Activated naive CD8-positive, alpha-beta T cell treated with anti-CD3 and anti-CD28 coated beads, Interleukin-2, amount 50 U/mL, for 16 hours (primary cell): ENCODE measurements at places on chromosomes 16 and 17.

- no peak for DNase-seq
Measured at GRCh38 chr16:70740914-70741782, 55.3 kb upstream of the MTSS2 start.

GRCh38 chr17:18368946-18369345 lies 5.6 kb upstream of the SHMT1 start:
- no peak for DNase-seq

- DNase-seq: no peak
Measured at GRCh38 chr17:28693869-28694268, 17.8 kb downstream of the PROCA1 start.

DNA sequence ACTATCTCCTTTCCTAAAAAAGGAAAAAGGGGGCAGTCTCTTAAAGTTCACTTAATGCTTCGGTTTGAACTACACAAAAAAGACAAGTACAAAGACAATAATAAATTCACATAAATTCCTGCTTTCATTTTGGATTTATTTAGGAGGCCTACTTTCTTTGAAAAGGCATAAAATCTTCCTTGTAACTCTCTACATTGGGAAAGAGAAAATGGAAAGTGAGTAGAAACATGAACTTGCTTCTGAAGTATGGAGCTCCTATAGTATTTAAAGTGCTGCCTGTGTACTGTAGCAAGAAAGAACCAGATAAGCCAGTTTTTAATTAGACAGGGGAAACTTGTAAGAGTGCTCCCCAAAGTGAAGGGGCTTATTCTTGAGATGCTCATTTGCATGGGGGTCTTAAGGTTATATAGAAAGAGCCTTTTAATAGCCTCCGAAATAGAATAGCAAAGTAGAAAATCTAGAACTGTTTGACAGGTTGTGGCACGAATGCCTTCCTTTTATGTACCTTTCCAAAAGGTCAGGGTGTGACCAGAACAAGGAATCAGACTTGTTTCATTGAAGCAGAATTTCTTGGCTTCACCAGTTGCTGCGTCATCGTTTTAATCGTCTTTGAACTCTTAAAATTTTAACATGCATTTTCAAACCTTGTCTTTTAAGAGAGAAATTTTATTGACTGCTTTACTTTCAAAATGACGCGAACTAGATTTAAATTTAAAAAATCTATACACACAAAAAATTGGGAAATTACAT lies 12.9 kb downstream of the GAN start:
- no peak for DNase-seq

GRCh38 chr17:42780851-42781638 lies 635 bp downstream of the WNK4 start:
- DNase-seq: no peak

DNA sequence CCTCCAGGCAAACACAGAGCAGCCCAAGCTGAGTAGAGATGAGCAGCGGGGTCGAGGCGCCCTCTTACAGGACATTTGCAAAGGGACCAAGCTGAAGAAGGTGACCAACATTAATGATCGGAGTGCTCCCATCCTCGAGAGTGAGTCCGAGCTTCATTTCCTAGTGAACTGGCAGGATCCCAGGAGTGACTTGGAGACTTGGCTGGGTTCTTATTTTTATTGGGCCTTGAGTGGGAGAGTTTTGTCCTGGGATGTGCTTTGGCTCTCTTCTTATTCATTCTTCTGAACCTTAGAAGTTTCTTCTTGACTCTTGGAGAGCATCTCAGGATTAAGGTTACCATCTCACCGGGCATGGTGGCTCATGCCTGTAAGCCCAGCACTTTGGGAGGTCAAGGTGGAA lies 27.2 kb upstream of the CDC6 start:
- DNase-seq: no peak

DNA sequence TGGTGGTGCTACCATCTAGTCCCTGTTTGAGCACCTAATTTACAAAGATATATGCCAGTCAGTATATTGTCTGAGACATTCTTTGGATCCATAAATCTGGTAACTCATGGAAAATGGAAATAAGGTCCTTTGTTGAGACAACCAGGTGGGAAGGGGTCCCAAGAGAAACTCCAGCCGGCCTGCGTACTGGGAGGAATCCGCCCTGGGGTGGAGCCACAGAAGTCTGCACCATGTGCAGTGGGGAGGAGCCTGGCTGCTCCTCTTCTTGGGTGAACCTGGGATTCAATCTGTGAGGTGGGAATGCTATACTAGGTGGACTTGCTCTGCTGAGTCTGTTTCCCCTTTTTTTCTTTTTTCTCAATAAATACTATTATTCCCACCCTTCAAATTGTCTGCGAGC lies 339.2 kb upstream of the TNRC6C start:
- no peak for DNase-seq

- no peak for DNase-seq
Measured at GRCh38 chr17:37137906-37138514, 189.3 kb downstream of the AATF start.

DNA sequence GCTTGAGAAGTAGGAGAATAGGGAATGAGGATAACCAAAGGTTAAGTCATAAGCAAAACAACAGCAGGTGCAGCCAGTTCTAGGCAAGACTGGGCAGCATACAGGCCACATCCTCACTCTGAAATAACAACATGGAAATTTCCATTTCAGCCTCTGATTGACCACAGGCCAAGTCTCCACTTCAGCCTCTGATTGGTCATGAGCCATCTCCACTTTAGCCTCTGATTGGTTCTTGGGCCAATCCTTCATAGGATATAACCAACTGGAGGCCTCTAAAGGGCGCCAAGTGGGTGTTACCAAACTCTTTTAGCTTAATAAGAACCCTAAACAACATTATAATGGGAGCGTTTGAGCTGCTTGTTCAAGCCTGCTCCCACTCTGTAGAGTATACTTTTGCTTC lies 512.0 kb downstream of the NPIPA7 start:
- no peak for DNase-seq

DNA sequence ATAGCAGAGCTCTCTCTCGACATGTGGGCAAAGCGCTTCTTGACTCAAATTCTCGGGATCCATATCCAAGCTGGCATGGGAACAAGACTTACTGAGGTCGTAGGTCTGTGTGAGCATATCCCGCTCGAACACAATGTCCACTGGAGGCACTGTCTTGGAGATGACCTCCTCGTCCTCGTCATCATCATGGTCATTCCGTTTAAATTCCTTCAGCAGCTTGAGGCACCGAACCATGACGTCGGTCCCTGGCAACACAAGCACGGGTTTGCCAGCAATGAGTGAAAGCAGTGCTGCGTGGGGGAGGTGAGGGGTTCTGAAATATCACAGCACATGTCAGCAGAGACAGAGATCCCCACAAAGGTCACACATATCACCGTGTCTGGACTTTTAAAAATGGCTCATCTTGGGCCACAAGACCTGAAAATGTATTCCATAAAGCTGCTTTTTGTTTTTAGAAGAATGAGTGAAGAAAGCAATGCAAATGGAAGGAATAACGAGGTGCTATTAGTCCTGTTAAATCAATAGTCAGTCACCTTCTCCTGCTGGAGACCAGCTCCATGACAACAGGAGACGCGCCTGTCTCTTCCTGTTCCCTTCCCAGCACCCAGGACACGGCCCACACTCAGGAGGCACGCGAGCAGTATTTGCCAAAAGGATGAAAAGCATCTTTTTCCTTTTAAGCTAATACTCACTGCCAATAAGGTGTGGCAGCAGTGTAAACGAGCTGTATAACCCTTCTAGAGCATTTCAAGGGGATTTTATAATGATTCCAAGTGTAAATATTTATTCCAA lies 37.9 kb downstream of the GTF3C1 start:
- no peak for DNase-seq

GRCh38 chr17:42679492-42680330 lies 1.9 kb downstream of the CCR10 start:
- no peak for DNase-seq

- DNase-seq: no peak
Measured at GRCh38 chr16:65069766-65070165, 52.1 kb downstream of the CDH11 start.

DNA sequence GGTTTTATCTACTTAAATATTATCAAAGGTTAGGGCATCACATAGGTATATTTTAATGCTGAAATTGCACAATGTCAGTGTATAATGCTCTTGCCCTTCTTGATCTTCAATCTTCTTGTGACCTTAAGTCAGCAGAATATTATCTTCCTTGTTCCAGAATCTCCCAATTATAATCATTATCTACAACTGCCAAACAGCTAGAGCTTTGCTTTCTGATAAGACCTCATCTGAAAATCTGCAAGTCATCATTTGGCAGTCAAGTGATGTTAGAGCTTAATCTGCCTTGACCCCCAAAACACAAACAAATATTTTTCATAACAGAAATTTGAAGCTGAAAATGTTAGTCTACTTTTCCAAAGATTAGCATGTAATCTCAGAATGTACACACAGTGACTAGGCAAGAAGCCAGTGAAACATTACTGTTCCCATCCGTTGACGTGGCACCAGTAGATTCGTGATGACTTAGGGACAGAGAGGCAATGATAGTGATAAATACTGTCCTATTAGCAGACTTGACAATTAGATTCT lies 19.8 kb downstream of the REXO5 start:
- no peak for DNase-seq

- DNase-seq: no peak
Measured at GRCh38 chr17:31226950-31227349, 70.1 kb downstream of the OMG start.

DNA sequence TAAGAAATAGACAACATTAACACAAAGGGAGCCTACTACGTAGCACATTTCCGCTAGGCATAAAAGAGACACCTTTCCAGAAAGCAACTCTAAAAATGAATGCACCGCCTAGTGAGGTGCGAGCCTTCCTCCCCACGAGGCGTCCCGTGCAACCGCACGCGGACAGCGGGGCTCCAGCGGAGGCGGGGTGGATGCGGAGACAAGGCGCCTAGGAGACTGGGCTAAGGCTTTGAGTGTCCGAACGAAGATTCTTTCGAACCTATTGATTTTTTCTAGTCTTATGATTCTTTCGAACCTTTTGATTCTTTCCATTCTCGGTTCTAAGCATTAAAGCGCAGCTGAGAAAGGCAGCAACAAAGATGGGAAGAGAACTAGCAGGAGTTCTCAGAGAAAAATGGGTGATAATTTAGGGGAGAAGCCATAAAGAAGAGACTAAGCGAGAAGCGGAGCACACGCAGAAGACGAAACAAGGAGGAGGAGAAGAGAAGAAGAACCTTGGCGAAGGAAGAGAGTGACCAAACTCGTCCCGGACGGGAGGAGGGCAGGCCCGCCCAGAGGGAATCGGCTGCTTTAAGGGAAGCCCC lies 394 bp upstream of the CPD start:
- DNase-seq: no peak

GRCh38 chr17:73588891-73589290 lies 55.4 kb downstream of the SDK2 start:
- no peak for DNase-seq

DNA sequence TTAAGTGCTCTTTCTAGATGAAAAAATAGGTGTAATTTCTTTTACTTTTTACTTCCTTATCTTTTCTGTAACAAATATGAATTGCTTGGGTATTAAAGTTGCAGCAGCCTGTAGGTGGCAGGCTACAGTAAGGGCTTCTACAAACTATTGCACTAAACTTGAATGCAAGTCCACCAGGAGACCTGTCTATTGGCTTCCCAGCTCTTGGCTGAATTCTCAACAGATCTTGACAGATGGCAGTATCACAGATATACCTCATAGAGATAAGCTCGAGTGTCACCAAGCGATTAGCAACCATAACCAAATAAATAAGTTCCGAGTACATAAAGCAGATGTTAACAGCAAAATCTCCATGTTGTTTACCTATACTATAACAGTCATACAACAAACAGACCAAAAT lies 5.9 kb downstream of the BBS2 start:
- no peak for DNase-seq

- DNase-seq: peak; percentile 12
Measured at GRCh38 chr16:23148513-23149266, 562 bp downstream of the USP31 start.

DNA sequence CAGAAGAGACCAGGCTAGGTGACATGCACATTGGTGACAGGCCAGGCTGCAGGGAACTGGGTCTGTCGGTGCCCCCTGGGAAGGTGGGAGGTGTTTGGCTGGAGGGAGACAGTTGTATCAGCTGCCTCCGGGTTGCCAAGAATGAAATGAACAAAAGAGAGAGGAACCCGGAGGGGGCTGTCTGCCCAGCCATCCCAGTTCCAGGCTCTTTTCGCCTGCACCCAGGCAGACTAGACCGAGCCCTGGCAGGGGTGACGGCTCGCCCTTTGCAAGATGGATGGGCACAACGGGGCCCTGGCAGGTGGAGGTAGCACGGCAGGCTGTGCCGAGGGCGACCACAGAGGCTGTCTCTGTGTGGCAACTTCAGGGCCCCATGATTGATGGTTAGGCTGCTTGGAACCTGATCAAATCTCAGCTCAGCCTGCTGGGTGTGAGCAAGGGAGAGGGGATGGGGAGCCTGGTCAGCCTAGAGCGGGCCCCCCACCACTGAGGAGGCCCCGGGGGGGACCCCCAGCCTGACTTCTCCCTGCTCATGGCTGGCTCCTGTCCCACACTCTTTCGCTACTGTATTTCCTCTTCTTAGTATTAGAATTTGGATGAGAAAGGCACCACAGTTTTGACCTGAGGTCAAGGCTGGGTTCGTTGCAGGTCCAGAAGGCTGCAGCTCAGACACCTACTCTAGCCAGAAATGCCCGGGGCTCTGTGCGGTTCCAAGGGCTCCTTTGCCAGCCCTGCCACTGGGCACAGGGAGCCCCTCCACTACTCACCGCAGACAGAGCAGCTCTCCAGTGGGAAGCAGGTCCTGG lies 118.9 kb upstream of the CHMP6 start:
- no peak for DNase-seq

GRCh38 chr16:23700509-23700908 lies 12.5 kb downstream of the ERN2 start:
- no peak for DNase-seq

- no peak for DNase-seq
Measured at GRCh38 chr16:30526137-30526822, at the start of gene ZNF768. TSS of gene ZNF768 (minus strand) at chr16:30526566. CDS start at chr16:30526413, 153 bp downstream.

DNA sequence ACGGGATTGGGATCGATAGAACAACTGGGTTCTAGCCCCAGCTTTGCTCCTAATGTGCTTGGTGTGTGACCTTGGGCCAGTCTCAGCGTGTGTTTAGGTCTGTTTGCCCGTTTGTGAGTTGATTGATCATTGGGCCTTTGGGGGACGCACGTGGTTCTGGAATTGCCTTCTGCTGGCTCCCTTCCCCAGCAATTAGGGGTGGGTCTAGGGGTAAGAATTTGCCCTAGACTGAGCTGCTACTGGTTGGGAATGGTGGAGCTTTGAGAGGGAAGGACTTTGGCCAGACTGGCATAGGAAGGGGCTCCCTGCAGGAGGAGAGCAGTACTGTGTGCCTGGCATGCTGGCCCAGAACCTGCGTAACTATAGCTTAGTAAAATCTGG lies 1.5 kb downstream of the SPNS2 start:
- DNase-seq: no peak

DNA sequence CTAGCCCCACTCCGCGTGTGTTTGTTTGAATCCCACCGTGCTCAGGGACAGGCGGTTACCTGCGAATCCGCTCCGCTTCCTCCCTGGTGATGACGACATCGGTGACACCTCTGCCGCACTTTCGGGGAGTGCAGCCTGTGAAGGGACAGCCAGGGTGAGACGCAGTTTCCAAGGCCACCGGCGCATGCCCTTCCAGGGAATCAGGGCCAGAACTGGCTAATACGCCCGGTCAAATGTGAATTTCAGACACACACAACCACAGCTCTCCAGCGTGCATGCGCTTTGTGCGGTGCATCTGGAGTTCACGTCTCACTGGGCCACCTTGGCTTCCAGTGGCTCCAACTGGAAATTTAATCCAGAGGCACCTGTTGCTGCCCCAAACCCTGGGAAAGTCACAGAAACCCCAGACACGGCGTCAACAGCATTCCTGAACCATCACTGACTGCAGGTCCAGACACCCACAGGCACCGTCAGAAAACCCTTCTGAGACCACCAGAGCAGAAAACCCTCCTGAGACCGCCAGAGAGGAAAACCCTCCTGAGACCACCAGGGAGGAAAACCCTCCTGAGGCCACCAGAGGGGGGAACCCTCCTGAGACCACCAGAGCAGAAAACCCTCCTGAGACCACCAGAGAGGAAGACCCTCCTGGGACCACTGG lies 6.6 kb upstream of the HEXD start:
- no peak for DNase-seq
